ENCODE measurements at places on chromosomes 11 and 22. TPM values are rescaled to one million over a fixed set of nuclear protein-coding genes. Genes with fewer than 3 reads are reported as not detected.

Gene PRDM11
- total RNA-seq: 13.9 TPM

Gene RAG2
- not detected for total RNA-seq

Gene HBB
- total RNA-seq: not detected

Gene LMNTD2
- 1.8 TPM for total RNA-seq

Gene YPEL4
- 0.30 TPM for total RNA-seq

Gene C11orf87
- not detected for total RNA-seq

Gene TMEM151A
- not detected for total RNA-seq

Gene HEPACAM
- total RNA-seq: not detected

Gene CABP4
- total RNA-seq: 4.2 TPM

Gene C11orf21
- not detected for total RNA-seq

Gene KCNJ5
- total RNA-seq: 0.14 TPM

Gene MYO18B
- not detected for total RNA-seq

Gene SCN2B
- total RNA-seq: not detected

Gene LRP4
- 3.8 TPM for total RNA-seq

Gene CRACR2B
- 9.7 TPM for total RNA-seq

Gene RIC3
- total RNA-seq: not detected

Gene INS
- total RNA-seq: not detected

Gene LRRC4C
- total RNA-seq: not detected

Gene TCN2
- 80.6 TPM for total RNA-seq

Gene TUB
- total RNA-seq: 3.9 TPM

Gene ARHGAP20
- total RNA-seq: 1.4 TPM

Gene CRYBB3
- 1.7 TPM for total RNA-seq

Gene SLC22A25
- total RNA-seq: not detected

Gene FOLH1
- 1.4 TPM for total RNA-seq

Data from endothelial cell of umbilical vein (primary cell).